Activated CD4-positive, alpha-beta T cell treated with anti-CD3 and anti-CD28 coated beads, Interleukin-2, Interleukin-6, amounts not matched to agents 100 ng/mL and 50 ng/mL, durations not matched to agents 16 hours and 8 hours (primary cell): ENCODE measurements at places on chromosomes 5 and 9.

DNA sequence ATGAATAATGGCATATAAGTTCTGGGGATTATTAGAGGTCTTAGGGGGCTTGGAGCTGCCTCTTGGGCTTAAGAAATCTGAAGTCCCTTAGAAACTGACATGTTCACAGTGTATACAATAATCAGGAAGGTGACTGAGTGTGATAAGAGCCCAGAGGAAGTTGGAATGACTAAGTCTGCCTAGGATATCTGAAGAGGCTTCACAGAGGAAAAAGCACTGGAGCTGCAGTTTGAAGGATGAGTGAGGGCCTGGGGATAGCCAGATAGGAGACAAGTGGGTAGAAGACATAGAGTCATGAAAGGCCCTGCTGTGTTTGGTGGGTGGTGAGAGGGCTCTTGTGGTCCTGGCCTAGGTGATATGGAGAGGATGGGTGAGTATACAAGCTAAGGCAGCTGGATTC is 8.8 kb downstream of the NEUROG1 start:
- no peak for DNase-seq

DNA sequence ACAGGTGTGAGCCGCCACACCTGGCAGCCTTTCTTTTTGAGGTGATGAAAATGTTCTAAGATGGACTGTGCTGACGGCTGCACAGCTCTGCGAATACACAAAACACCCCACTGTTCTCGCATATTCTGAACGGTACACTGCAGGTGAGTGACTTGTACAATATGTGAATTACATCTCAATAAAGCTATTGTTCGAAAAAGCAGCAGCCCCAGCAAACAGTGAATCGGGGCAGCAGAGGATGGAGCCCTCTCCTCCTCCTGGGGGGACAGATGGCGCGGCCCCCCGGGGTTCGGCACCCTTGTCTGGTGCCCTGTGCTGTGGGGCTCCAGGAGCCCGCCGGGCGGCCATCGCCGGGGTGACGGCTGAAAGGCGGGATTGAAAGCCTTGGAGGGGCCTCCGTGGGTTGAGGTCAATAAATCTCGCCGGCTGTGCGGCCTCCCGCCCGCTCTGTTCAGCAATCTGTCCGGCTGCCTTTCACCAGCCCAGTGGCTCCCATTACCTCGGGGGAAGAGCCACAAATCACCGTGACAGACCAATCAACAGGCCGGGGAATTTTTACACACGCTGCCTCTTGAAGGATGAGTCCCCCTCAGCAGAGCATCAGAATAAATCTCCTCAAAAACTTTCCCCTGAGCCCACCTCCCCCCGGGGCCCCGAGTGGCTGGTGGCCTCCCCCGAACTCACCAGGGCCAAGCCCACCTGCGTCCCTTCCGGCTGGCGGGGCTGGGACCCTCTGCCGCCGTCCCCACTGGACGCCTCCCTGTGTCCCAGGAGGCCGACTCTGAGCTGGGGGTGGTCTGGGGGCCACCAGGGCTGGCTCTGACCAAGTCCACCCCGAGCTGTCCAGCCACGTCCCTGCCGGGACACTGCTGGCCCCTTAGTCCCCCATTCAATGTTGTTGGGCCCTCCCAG is 37.8 kb upstream of the TMEM250 start:
- no peak for DNase-seq

DNA sequence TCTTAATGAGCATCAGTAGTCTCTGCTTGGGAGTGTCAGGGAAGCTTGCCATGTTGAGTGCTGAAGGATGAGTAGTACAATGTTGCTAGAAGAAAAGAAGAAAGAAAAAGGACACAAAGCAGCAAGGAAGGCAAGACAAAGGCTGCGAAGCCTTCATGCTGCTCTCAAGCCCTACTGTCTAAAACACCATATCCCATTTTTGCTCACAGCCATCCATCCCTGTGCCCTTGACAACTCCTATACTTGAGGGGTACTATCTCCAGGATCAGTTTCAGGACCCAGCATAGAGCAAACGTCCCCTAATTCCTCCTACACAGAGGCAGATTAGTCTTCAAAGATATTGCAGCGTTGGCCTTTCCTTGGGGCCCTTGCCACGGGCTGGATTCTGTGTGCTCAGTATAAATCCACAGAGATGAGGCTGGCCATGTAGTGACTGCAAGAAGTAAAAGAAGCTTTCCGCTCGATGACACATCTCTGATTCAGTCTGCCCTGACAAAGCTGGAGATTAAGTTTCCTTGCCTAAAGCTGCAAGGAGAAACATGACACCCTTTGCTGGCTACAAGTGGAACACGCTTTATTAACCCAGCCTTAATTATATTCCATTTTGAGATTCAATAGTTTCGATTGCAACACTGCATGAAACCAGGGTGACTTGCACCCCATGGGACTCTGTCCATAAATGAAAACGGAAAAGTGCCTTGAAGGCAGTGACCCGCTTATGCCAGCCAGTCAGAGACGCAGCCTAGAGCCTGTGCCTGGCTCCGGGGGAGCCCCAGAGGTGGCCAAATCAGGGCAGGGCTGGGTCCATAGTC is 304.6 kb downstream of the ACTL7B start:
- DNase-seq, result no peak

DNA sequence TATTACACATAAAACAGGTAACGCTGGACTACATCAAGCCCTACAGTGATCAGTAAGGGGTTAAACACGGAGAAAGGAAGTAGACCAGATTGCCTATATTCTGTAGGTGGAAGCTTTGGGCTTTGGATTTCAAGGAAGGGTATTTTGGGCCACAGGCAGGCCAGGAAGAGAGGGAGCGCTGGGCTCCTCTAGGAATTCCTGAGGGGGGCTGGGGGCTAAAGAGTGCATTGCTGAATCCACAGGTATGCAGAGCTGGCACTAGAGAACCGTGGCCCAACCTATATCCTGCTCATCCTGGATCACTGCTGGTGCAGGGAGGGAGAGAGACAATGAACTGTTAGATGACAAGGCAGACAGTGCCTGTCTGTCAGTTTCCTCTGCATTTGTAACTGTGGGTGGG is 367.1 kb downstream of the CSNK1G3 start:
- DNase-seq, result no peak

- DNase-seq, result no peak
Observed at GRCh38 chr5:28208356-28208755, 1170.0 kb upstream of the CDH9 start.

DNA sequence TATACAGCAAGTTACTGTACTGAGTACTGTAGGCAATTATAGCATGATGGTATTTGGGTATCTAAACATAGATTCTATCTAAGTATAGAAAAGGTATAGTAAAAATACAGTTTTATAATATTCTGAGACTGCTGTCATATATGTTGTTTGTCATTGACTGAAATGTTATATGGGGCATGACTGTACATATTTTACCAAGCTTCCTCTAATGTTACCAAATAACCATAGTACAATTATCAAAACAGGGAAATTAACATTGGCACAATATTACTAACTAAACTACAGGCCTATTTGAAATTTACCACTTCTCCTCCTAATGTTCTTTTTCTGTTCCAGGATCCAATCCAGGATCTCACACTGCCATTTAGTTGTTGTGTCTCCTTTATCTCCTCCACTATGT is 18.5 kb downstream of the NPR3 start:
- no peak for DNase-seq

- peak; percentile 84 for DNase-seq
Observed at GRCh38 chr9:34701023-34701768, 8.7 kb downstream of the CCL21 start.

DNA sequence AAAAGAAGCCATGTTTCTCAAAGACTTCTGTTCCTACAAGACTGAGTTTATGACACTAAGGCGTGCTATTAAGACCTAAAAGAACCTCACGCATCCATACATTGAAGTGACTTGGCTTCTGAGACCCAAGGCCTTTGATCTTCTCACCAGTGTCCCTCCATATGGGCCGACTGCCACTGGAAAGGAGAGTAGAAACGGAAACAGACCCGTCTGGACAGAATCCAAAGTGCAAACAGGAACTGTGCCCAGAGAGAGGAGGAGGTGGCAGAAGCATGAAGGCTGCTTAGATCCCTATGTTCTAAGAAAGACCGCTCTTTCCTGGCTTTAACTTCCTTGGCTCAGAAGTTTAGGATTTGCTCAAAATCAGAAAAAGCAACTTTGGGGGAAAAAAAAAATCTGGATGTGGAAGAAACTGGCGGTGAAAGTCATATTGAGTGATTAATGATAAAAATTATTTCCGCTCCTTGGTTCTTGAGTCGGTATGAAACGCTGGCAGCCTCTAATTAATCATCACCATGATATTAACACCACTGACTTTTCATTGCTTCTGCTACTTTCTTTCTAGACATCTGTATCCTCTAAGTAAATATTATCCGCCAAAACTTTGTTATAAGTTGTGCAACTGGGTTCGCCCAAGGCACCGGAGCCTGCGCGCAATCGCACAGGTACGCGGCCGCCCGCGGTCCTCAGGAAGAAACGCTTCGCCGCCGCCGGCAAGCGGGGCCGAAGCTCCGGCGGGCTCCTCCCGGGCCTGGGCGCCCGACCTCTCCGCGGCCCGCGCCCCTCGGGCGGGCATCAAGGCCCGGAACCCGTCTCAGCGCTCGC is 726 bp downstream of the DAP start:
- peak; percentile 43 for DNase-seq

GRCh38 chr9:107740088-107740980 is 250.8 kb upstream of the KLF4 start:
- DNase-seq, result no peak

- DNase-seq, result no peak
Observed at GRCh38 chr5:149044453-149045088, 18.3 kb downstream of the SH3TC2 start.

DNA sequence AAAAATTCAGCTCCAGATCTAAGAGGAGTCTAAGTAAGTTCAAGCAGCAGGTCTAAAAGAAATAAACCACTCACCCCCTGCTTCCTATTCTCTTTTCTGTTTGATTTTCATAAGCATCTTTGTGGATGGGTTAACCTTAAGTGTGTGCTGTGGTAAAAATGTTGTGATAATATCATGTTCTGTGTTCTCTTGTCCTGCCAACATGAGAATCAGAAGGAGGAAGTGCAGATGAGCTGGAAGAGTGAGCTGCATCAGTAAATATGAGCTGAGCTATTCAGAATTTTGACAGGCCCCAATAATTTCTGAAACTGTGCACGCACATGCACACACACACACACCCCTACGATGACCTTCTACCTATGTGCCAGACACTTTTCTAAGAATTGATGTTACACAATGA is 186.5 kb upstream of the ANKRD55 start:
- DNase-seq, result no peak

- no peak for DNase-seq
Observed at GRCh38 chr9:76107482-76107881, 217.0 kb downstream of the PCSK5 start.

- DNase-seq, result no peak
Observed at GRCh38 chr5:54761213-54761701, 224.1 kb downstream of the ESM1 start.
